ENCODE measurements at places on chromosomes 5 and 9. TPM values are rescaled to one million over a fixed set of nuclear protein-coding genes. Genes with fewer than 3 reads are reported as not detected.
A peak's percentile ranks its signal among the peaks of the same experiment; 100 is the strongest.

DNA sequence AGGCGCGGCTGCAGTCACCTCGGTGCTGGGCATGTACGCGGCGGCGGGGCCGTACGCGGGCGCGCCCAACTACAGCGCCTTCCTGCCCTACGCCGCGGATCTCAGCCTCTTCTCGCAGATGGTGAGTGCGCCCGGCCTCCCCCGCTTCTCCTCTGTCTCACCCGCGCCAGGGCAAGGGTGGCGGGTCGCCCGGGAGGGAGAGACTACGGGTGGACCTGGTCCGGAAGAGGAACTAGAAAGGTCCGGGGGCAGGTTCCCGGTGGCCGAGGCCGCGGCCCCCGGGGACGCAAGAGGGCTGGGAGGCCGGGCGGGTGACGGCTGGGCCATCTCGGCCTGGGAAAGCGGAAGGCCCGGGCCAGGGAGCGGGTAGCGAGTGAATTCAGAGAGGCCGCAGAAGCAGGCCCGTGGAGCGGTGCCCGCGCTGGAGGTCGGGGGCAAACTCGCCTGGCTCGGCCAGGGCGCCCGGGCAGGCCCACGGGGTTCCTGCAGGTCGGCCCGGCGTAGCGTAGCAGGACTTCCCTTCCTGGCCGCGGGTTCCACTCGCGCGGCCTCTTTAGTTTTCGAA, 711 bp downstream of the IRX1 start:
- peak overlapping the region; percentile 93 for H3K27ac ChIP-seq
- no peaks in the 10 kb centered on the region for H3K27me3 ChIP-seq
- peak; percentile 50 for DNase-seq
- peaks cover 15% of the 10 kb centered on the region for H3K36me3 ChIP-seq
- H3K4me1 ChIP-seq = peaks cover 8% of the 10 kb centered on the region
- H3K4me3 ChIP-seq = peak overlapping the region; percentile 79

DNA sequence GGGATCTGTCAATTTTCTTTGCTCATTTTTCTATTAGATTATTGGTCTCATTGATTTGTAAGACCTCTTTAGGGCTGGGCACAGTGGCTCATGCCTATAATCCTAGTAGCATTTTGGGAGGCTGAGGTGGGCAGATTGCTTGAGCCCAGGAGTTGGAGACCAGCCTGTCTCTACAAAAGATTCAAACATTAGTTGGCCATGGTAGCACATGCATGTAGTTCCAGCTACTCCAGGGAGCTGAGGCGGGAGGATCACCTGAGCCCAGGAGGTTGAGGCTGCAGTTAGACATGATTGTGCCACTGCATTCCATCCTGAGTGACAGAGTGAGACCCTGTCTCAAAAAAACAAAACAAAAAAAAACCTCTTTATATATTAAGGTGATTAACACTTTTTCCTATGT, 6.4 kb upstream of the SHROOM1 start:
- no peak overlapping the region for H3K27ac ChIP-seq
- no peaks in the 10 kb centered on the region for H3K36me3 ChIP-seq
- no peak overlapping the region for H3K4me3 ChIP-seq
- H3K27me3 ChIP-seq = no peaks in the 10 kb centered on the region
- peaks cover 30% of the 10 kb centered on the region for H3K4me1 ChIP-seq

- H3K4me1 ChIP-seq = peaks cover 14% of the 10 kb centered on the region
- no peak overlapping the region for H3K27ac ChIP-seq
- H3K27me3 ChIP-seq = no peaks in the 10 kb centered on the region
- no peak overlapping the region for H3K4me3 ChIP-seq
These were observed 98.6 kb upstream of the TLE1 start for GRCh38 chr9:81787747-81788632.

GRCh38 chr5:168976311-168976970, 324.5 kb downstream of the SLIT3 start:
- H3K27me3 ChIP-seq = no peaks in the 10 kb centered on the region
- DNase-seq = no peak
- no peak overlapping the region for H3K27ac ChIP-seq
- H3K4me3 ChIP-seq = no peak overlapping the region
- peaks cover 10% of the 10 kb centered on the region for H3K4me1 ChIP-seq

GRCh38 chr9:98327249-98327561, 71.8 kb upstream of the TBC1D2 start:
- DNase-seq = no peak
- H3K27ac ChIP-seq = no peak overlapping the region
- no peak overlapping the region for H3K4me3 ChIP-seq

DNA sequence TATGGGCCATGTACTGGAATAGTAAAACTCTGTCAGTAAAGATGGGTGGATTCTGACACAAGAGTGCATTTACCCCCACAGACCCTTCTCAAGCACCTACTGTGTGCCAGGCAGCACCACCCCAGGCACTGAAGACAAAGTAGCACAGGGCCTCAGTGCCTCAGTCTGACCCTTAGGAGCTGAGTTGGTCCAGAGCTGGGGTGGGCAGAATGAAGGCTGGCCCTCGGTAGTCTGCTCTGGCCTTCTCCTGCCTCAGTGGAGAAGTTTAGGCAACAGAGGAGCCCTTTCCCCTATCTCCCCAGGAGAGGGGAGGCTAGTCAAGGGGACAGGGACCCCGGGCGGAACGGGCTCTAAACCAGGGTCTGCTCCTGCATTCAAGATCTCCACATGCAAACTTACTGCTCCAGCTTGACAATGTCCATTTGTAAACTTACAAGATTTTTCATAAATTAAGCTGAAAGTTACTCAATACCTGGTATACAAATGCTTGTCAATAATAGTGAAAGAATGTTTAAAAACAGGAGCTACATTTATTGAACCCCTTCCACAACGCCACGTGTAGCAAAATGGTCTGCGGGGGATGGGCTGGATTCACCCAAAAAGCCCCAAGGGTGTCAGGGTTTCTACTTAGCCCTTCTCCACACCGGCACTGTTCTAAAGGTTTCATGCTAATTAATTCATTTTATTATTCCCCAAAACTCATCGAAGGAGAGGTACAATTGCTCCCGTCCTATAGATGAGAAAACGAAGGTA, 1.5 kb downstream of the VDAC1 start:
- DNase-seq = no peak
- H3K4me3 ChIP-seq = peak overlapping the region; percentile 90
- H3K4me1 ChIP-seq = peaks cover 48% of the 10 kb centered on the region
- no peaks in the 10 kb centered on the region for H3K27me3 ChIP-seq

DNA sequence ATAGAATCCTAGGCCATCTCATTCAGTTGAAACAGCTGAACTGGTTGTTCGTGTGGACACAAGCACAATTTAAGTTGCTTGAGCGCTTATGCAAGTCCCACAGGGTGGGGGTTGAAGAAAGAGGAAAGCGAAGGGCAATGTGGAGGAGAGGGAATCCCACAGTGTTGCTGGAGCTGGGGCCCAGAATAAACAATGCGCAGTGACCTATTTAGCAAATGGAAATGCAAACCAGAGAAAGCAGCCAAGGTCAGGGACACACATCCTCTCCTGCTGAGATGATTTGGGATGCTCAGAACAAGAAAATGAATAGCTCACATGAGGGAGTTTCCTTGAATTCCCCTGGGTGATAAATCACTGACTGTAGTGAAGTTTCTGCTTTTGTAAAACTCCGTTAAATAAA, 838.3 kb downstream of the TLE4 start:
- no peaks in the 10 kb centered on the region for H3K36me3 ChIP-seq
- no peaks in the 10 kb centered on the region for H3K27me3 ChIP-seq
- no peak overlapping the region for H3K27ac ChIP-seq
- no peaks in the 10 kb centered on the region for H3K4me1 ChIP-seq

DNA sequence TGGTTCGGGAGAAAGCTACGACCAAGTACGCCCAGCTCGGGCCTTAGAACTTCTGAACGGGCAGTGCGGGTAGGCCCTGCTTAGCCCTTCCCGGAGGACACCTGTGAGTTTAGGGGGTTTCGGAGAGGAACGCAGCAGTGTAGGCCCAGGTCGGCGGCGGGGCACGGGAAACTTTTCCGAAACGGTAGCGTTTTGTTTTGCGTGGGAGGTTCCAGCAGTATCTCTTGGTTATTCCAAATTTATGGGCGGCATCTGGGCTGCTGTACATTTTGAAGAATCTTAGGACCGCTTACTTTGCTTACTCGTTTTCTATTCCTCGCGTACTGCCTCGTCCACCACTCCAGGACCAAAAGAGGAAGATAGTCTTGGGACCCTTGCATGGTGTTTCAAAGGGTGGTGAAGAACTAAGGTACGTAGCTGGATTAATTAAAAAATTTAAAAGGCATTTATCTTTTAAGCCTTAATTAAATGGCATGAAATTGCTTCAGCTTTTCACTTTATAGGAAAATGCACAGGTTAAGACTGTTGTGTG, 492 bp downstream of the TENT2 start:
- no peaks in the 10 kb centered on the region for H3K27me3 ChIP-seq
- peaks cover 28% of the 10 kb centered on the region for H3K36me3 ChIP-seq
- H3K4me1 ChIP-seq = peaks cover 16% of the 10 kb centered on the region
- H3K27ac ChIP-seq = peak overlapping the region; percentile 99

GRCh38 chr5:61653807-61654580, 321.9 kb downstream of the ZSWIM6 start:
- no peaks in the 10 kb centered on the region for H3K27me3 ChIP-seq
- no peaks in the 10 kb centered on the region for H3K4me1 ChIP-seq
- H3K27ac ChIP-seq = no peak overlapping the region
- DNase-seq = no peak

DNA sequence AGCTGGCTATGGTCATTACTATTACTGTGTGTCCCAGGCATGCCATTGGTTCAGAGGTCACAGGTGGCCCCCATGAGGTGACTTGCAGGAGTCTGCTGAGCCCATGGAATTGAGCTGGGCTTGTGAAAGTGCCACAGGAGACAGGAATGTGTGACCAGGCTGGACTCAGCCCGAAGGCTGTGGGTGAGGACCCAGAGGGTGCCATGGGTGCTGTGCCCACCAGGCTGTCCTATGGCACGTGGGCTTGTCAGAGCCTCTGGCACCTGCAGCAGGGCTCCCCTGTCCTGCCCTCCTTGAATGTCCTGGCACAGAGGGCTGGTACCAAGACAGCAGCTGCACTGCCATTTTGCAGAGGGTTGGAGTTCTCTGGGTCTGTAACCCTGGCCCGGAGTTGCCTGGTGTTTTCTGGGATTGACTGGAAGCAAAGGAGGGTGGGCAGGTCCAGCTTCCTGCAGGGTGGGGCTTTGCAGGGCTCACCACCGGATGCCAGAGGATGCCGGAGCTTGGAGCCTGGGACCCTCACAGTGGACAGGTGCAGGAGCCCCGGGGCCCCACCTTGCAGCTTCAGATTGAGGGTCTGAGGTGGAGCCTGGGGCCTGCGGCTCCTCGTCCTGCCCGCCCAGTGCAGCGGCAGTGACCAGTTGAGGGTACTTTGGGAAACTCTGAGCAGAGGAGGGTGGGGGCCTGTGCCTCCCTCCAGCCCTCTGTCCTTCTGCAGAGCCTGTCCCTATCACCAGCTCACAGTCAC, 14.2 kb downstream of the COL5A1 start:
- H3K27ac ChIP-seq = no peak overlapping the region
- H3K36me3 ChIP-seq = no peaks in the 10 kb centered on the region
- H3K4me1 ChIP-seq = no peaks in the 10 kb centered on the region
- H3K27me3 ChIP-seq = no peaks in the 10 kb centered on the region
- H3K4me3 ChIP-seq = no peak overlapping the region
- DNase-seq = no peak

DNA sequence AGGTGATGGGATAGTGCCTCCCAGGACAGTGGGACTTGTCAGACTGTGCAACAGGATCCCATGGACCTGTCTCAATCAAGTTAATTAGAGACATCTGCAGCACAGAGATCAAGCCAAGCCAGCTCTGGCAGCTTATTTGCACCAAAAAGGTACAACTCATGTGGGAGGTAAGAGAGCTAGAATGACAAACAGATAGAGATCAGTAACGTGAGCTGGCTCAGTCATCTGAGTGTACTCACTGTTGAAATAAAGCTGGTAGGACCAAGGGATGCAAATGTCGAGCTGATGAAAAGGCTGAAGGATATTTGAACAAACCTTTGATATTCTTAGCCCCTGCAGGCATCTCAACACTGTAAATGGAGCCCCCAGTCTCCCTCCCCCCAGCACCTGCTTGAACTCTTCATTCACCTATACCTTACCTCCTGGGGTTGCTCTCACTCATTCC, 198.1 kb downstream of the EFNA5 start:
- peak overlapping the region; percentile 44 for H3K27ac ChIP-seq
- no peak for DNase-seq
- no peaks in the 10 kb centered on the region for H3K27me3 ChIP-seq
- H3K4me3 ChIP-seq = no peak overlapping the region
- H3K36me3 ChIP-seq = peaks cover 13% of the 10 kb centered on the region

GRCh38 chr9:98555651-98556465, 152.9 kb downstream of the GABBR2 start:
- no peaks in the 10 kb centered on the region for H3K4me1 ChIP-seq
- H3K27ac ChIP-seq = no peak overlapping the region
- no peaks in the 10 kb centered on the region for H3K36me3 ChIP-seq
- H3K27me3 ChIP-seq = peaks cover 9% of the 10 kb centered on the region
- DNase-seq = no peak

DNA sequence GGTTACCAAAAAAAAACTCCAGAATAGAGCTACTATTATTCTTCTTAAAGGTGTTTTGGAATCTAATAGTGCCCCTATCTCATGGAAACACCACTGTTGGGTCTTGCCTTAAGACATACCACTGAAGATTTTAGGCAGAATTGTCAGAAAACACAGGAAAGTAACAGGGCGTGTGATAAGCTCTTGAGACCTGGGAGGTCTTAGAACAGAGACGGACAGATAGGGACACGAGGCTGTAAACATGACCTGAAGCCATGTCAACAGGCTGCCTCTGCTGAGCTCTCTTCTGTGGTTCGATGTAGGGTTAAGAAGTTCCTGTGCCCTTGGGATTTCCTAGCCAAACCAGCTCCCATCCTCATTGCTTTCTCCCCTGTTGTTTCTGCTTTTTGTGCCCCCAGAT, 69.3 kb downstream of the CTSL start:
- no peak for DNase-seq
- H3K36me3 ChIP-seq = peaks cover 8% of the 10 kb centered on the region
- no peak overlapping the region for H3K27ac ChIP-seq

DNA sequence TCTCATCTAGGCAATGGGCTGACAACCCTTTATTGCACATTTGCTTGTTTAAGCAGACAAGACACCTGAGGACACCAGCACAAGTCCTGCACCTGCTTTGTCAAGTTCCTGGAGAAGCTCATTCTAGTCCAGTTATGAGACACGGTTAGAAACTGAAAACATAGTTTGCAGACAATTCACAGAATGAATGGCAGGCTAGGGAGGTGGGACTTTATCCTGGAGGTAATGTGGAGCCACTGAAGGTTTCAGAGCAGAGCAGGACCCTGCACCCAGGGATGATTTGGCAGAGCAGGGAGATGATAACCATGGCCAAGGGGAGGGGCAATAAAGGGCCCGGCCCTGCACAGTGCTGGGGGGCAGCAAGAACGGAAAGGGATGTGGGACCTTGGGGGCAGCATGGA, 50.7 kb upstream of the SLC25A51 start:
- peak overlapping the region; percentile 13 for H3K4me3 ChIP-seq
- H3K27ac ChIP-seq = peak overlapping the region; percentile 84
- H3K36me3 ChIP-seq = peaks cover 29% of the 10 kb centered on the region
- no peaks in the 10 kb centered on the region for H3K27me3 ChIP-seq
- DNase-seq = no peak

The SPATA9 gene
- not detected for total RNA-seq

The IFNA21 gene
- not detected for total RNA-seq

The PKD2L2 gene
- total RNA-seq = not detected

The SEMA5A gene
- total RNA-seq = 1.2 TPM

The SH3RF2 gene
- 29.6 TPM for total RNA-seq

All from MCF 10A (cell line).